ENCODE measurements at places on chromosomes 3 and 15.

DNA sequence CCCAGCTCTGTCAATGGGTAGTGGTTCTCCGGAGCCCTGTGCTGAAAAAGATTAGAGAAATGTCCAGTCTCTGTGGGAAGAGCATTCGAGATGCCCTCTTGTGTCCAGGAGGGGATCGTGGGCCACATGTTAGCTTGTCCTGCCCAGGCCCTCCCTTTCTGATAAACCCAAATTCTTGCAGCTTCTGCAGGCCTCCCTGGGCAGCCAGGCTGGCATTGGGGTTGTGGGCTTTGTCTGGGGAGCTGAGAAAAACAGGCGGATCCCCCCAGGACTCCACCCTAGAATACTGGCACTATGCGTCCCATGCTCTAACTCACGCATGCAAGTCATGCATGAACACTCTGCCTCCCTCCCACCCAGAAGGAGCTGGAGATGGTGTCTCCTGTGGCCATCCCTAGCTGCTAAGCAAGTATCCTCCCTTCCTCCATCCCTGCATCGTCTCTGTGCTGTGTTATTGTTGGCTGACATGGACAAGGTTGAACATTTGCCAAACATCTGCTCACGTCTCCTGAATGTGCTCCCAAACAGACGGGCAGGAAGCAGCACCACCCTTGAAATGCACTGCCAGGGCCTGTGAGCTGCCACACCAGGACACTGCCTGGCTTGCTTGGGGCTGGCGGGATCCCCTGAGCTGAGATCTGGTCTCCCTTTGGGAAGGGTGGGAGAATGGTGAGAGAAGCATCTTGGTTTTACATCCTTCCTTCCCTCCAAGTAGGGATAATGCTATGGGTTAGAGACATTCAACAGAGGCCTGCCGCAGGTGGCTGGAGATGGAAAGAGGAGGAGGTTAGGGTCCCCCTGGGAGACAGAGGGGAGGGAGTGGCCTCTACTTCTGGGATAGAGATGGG is 26.5 kb downstream of the CFAP161 start:
- no peak for DNase-seq

GRCh38 chr3:53264718-53265117 is 8.9 kb upstream of the TKT start:
- DNase-seq, result no peak

DNA sequence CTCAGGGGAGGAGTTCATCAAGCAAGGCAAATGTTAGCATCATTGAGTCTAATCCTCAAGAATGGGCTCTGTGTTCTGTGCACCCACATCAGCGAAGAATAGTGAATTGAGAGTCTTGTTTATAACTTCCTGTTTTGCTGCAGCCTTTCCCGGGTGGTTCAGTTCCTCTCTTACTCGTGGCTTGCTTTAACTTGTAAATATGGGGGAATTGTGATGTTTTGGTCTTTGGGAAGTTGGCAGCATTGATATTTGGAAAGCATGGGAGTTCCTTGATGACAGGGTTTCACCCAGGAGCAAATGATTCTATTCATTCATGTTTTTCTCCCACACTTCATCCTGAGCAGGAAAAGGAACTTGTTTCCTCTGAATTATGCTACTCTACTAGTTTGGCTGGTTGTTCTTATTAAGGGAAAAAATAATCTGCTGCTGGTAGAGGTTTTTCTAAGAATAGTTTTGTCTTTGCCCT is 40.4 kb downstream of the GPD1L start:
- DNase-seq, result no peak

DNA sequence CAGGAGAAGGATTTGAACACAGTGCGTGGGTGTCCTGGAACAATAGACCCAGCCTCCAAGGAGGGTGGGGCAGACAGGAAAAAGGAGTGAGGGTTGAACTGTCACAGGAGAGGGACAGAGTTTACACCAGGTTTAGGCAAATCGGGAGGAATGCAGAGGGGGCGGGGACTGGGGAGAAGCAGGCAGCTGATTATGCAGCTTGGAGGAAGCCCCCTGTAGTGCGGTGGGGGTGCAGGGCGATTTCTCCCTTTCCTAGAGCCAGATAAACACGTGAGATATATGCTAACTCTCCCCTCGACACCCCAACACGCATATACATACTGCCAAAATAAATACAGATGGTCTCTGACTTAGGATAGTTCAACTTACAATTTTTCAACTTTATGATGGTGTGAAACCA is 108.6 kb upstream of the PRR20G start:
- no peak for DNase-seq

- no peak for DNase-seq
Observed at GRCh38 chr3:101962055-101962454, 112.7 kb downstream of the NFKBIZ start.

GRCh38 chr3:42134867-42135464 is 43.8 kb downstream of the TRAK1 start:
- DNase-seq, result no peak

DNA sequence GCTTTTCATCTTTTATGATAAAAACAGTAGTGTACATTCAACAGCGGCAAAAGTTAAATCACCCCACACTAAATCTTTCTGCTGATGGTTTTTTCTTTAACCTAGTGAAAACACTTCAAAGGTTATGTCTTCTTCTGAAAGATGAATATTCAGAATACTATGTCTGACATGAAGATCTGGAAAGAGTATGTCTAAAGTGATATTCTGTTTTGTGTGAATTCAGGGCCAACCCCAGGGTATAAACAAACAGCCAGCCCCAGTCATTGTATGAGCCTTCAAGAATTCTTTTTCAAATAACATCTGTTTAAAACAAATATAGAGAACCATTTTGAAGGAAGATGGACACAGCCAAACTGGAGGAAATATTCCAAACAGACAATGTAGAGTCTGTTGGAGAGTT is 581.0 kb upstream of the NAALADL2 start:
- DNase-seq, result no peak

DNA sequence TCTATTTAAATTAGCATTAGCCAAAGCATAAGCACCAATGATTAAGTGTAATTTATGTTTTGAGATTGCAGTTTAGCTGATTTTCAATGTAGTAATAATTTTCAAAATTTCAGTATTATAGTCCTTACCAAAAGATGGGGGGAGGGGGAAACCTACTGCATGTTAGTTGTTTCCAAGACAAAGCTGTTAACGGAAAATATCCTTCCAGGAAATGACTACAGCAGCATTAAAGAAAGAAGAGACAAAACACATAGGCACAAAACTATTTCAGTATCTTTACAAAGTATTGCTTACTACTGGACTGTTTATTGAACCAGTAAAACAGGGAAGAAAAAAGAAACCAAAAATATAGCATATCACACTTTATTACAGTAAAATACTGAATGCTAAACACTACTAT is 10.5 kb downstream of the BNIP2 start:
- no peak for DNase-seq

DNA sequence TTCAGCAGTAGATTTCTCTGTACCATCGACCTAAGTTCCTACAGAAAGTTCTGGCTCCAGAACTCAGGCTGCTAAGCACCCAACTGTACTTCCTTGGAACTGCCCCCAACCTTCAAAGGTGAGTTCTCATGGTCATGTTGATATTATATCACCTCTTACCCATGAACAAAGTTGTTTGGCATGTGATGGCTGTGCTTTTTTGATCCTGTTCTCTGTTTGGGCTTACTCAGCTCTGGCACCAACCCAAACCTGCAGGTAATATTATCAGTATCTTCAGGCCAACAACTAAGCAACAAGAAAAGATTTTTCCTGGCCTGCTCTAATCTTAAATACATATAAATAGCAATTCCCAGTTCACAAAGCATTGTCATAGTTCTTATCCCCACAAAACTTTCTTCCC is 318.7 kb upstream of the LMCD1 start:
- no peak for DNase-seq

GRCh38 chr3:66392966-66393332 is 107.9 kb downstream of the LRIG1 start:
- no peak for DNase-seq

DNA sequence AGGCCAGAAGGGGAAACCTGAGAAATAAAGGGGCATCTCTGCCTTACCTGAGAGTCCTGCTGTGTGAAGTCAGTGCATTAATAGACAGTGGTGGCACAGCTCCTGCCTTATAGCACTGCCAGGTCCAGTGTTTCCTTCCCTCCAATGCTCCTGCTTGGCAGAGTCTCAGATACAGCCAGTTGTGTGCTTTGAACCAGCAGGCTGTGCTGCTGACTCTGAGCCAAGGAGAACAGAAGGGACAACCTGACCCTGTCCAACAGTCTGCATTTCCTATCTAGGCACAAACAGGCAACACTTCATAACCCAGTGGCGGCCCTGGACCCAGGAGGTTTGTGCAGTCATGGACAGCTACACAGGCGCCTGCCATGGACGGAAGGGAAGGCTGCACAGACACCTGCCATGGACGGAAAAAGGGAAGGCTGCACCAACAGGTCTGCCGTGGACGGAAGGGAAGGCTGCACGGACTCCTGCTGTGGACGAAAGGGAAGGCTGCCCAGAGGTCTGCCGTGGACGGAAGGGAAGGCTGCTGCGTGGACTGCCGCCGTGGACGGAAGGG is 33.9 kb upstream of the PLXNA1 start:
- DNase-seq, result no peak

DNA sequence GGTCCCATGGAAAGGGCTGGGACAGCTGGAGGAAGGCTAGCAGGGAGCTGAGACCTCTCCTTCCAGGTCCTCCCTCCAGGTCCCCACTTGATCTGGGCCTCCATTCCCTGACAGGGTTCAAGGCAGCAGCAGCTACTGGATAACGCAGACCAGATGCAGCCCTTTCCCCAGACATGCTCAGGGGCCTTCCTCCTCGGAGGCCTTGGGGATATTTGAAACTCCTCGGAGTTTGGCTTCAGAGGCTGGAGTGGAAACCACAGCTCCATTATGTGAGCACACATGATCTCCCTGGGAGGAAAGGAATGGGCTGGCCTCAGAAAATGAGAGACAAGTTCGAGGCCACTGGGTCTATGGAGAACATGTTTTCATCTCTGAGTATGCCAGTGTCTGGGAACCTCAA is 119.3 kb downstream of the SMAD6 start:
- DNase-seq, result no peak

DNA sequence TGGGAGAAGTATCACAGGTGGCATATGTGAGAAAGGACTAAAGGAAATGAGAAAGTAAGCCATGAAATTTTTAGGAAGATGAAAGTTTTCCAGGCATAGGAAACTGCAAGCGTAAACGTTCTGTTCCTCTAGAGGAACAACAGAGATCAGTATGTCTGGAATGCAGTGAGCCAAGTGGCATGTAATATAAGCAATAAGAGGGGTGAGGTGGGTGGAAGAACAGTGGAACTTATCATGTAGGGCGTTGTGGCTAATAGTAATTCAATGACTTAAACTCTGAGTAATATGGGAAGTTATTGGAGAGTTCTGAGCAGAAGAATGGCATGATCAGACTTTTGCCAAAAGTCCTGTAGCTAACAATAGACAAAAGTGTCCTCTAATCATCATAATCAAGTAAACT is 902.9 kb downstream of the EPHA3 start:
- no peak for DNase-seq

GRCh38 chr3:127997961-127998360 is 54.3 kb upstream of the SEC61A1 start:
- no peak for DNase-seq

DNA sequence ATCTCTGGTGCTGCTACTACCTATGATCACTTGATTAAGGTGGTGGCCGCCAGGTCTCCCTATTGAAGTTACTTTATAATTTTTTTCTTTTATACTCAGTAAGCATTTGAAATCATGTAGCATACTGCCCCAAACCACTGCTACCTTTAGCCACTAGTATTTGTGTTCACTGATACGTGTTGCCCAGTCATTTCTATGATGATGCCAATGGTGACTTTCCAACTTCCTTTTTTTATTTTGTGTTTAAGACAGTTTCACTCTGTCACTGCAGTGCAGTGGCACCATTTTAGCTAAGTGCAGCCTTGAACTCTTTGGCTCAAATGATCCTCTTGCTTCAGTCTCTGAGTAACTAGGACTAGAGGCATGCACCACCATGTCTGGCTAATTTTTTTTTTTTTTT is 598.2 kb downstream of the NAALADL2 start:
- no peak for DNase-seq

GRCh38 chr3:72092778-72093177 is 307.8 kb upstream of the PROK2 start:
- DNase-seq, result no peak

DNA sequence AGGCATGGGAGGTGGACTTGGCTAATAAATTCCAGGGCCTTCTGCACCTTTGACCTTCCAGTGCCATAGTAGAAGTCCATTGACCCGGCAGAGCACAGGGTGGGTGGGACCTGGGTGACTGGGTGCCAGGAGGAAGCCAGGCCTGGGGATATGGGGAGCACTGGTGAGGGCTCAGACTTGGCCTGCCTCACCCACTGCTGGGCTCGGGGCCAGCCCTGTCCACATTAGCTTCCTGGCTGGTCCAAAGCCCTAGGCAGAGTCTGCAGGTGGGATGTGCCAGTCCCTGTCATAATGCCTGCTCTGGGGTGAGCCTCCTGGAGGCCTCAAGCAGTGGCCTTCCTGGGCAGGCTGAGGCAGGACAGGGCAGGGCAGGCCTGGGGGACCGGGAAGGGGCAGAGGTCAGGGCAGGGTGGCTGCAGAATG is 38.1 kb upstream of the CHRNB4 start:
- DNase-seq, result no peak

DNA sequence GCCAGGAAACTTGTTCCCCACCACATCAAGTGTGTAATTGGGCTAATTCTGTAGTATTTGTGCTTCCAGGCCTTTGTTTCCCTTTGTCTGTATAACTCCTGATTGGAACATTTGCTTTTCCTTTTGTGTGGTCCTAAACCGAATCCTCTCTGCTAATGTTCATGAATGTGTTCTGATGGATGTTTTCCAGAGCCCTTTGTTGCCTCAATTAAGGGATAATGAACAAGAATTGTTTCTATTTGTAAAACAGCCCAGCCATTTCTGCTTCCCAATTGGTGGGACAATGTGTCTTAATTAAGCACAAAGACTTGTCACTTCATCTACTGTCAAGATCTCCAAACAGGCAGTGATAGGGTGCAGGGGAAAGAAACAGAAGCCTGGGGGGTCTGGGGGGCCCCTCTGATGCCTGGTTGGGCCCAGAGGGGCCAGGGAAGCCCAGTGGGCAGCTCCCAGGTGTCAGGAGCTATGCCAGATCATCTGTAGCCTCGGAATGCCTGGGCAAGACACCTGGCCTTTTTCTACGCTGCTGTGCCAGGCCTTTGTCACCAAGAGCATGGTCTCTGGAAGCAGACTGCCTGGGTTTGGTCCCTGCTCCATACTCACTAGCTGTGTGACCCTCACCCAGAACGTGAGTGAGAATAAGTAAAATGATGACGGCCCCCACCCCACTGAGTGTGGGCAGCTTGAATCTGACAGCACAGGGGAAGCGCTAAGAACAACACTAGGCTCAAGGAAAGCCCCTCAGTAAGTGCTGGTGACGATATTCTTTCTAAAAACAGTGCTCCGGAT is 116.6 kb upstream of the PRR20G start:
- DNase-seq, result no peak

DNA sequence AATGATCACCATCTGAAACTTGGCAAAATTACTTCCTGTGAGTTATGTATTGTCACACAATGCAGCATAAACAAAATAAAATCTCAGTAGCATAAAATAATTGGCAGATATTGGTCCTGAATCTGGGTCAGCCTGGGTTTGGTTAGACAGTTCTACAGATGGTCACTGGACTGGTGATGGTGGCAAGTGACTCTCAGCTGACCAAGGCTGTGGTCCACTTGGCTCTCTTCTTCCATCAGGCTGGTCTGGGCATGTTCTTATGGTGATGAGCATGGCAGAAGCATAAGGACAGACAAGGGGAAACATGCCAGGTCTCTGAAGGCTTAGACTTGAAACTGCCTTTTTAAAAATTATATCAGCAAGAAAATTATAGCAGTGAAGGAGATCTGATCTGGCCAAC is 1205.0 kb upstream of the EPHA6 start:
- DNase-seq, result no peak

Measured in stimulated activated CD4-positive, alpha-beta T cell treated with anti-CD3 and anti-CD28 coated beads, Interleukin-4, amount 100 ng/mL, for 1 hour (primary cell).